Left renal cortex interstitium (tissue), 4 donors: ENCODE measurements at places on chromosomes 4 and X.

DNA sequence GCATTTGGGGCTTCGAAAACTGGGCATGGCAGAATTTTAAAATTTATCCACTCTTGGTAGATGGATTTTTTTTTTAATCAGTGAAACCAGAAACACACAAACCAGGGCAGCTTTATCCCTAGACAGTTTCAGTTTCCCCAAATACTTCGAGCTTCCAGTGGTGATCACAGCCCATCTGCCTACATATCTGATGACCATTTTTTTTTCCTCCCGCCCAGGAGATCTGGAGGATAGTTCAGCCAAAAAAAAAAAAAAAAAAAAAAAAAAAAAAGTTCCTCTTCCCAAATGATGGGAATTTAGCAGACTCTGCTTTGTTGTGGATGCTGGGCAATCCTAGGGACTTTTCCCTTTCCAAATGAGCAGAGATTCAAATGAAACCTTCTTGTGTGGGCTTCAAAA, 1.0 kb upstream of the TBC1D9 start:
- DNase-seq = no peak

DNA sequence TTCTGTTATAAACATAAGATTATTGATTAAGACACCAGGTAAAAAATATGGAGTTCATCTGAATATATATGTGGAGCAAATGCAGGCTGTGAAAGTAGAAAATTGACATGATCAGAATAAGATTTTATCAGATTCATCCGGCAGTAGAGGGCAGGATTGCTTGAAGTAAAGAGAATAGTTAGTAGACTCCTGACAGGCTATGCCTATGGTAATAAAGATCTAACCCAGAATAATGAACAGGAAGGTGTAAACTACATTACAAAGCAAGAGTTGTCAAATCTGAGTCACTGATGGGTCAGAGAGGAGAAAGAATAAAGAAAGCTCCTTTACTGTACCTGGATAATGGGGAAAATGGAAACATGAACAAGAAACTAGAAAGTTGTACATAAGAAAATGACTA, 20.8 kb upstream of the TMEM184C start:
- DNase-seq = no peak

DNA sequence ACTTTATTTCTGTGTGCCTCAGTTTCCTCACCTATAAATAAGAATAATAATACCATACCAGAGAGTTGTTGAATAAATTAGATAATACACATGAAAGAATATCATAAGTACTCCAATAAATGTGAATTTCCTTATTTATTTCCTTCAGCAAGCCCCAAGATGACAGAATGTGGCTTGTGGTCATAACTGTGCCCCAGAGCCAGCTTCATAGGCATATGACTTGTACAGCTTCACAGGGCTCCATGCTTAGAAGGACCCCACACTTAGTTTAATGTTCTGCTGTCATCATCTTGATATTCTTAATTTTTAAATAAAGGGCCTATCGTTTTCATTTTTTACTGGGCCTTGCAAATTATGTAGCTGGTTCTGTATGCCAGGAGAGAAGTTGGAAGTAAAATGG, 25.3 kb downstream of the VSIG4 start:
- no peak for DNase-seq

DNA sequence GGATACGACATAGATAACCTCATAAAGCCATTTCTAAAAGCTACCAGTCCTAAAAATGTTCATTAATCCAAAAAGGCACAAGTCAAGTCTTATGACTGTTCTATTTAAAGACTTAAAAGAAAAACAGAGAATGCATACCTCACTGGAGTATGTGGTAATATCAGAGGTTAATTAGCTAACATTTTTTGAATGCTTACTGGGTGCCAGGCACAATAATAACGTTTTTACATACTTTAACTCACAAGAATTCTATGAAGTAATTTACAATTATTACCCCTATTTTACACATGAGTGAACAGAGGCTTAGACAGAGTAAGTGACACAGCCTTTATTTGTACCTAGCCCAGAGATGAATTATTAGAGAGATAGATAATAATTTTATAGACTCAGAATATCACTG, 207.5 kb downstream of the PDGFC start:
- no peak for DNase-seq

- DNase-seq = no peak
Measured at GRCh38 chr4:48853604-48854394, 22.9 kb downstream of the OCIAD1 start.

DNA sequence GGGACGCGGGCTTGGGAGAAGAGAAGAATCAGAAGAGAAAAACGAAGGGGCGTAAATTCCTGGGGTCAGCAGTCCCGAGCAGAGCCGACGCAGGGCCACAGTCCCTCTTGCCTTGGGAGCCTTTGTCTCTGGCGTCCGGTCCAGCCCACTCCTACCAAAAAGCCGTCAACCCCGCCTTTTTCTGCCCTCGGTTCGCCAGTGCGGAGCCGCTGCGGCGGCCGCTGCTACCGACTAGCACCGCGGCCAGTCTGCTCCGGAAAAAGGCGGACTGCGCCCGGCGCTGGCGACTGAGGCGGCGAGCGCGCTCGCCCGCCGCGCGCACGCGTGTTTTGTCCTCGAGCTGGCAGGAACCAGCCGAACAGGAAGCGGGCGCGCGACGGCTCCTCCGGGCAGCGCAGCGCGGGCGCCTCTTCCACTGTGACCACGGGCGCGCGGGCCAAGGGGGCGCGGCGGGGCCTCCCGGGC, 502 bp downstream of the HNRNPDL start:
- no peak for DNase-seq

- DNase-seq = no peak
Measured at GRCh38 chrX:108740299-108740774, 4.0 kb upstream of the IRS4 start.
